NCI-H748 treated with DMSO at 0.1 percent for 48 hours (cell line): ENCODE measurements at places on chromosomes 11 and 22.

DNA sequence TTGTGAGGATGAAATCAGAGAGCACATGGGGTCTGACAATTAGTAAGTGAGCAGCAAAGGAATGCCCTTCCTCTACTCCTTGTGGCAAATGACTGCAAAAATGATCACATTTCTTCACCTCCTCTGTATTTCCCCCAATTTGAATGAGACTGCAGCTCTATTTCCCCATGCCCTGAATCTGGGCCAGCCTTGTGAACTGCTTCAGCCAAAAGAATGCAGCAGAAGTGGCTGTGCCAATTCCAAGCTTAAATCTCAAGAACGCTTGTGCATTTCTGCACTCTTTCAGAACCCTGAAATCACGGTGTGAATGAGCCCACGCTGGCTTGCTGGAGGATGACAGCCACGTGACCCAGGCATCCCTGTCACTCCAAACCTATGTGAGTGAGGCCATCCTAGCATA, 9.9 kb downstream of the SLC43A3 start:
- DNase-seq, result no peak

DNA sequence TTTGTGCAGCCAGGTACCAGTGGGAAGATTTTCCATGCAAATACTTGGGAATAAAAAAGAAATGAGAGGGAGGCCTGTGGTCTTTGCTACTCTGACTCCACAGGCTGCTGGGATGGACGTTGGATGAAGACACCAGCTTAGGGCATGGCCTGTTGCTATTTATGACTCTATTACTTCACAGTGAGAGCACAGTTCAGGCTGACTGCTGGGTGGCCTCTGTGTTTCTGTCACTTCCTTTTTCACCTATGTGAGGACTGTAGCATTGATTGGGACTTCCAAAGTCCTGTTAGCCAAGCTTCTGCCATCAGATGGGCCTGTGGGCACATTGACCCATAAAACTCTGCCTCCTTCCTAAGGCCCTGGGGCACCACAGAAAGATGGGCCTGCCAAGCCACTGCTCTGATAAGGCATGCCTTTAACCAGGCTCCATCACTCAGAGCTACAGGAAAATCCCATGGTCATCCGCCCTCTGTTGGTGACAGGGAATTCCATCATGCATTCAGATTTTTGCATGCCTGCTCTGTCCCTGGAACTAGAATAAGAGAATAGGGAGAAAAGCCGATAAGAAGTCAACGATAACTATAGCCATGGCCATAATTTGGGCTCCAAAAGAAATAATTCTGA, 64.6 kb downstream of the KCNJ1 start:
- no peak for DNase-seq

DNA sequence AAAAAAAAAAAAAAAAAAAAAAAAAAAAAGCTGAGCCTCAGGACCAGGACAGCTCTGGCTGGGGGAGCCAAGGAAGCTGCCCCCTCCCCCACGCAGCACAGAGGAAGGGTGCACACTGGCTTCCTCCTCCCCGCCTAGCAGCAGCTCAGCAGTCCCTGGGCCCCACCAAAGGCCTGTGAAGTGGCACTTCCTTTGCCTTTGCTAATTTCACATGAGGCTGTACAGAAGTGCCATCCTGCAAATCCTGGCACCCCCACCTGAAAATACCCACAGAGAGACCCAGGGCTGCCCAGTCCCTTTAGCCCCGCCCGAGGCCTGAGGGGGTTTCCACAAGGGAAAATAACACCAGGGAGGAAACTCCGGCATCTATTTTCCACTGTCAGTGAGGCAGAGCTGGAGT, 3.9 kb downstream of the RHOG start:
- no peak for DNase-seq

- no peak for DNase-seq
These were observed 22.0 kb downstream of the MMP20 start for GRCh38 chr11:102603091-102603490.

DNA sequence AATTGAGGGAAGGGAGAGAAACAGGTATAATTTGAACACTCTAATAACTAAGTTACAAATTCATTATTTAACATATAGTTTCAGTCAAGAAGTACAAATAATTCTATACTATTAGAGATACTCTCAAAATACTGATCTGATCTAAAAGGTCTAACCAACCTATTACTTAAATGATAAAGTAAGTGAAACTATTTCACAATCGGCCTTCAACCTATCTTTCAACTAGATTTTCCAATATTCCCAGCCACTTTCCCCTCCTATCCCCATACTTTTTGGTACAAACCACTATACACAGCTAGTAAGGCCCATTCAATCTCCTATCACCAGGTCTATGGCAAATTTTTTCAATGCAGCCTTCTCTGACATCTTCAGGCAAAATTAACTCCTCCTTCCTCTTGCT, 106.7 kb downstream of the SIK3 start:
- no peak for DNase-seq

DNA sequence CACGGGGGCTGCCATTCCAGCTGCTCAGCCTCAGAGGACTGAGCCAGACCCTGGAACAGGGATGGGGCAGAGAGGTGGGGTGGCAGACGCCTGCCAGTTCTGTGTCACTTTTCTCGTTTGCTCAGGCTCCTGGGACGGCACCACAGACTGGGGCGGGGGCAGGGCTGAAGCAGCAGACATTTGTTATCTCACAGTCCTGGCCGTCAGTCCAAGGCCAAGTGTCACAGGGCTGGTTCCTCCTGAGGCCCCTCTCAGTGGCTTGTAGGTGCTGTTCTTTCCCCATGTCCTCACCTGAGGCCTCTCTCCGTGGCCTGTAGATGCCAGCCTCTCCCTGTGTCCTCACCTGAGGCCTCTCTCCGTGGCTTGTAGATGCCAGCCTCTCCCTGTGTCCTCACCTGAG, 24.7 kb downstream of the TPCN2 start:
- no peak for DNase-seq

GRCh38 chr22:29310863-29311339, 4.5 kb downstream of the GAS2L1 start:
- DNase-seq, result peak; percentile 27

GRCh38 chr11:120208001-120208441, 2.8 kb upstream of the OAF start:
- no peak for DNase-seq

GRCh38 chr11:86422371-86422770, 47.7 kb downstream of the CCDC81 start:
- DNase-seq, result no peak

DNA sequence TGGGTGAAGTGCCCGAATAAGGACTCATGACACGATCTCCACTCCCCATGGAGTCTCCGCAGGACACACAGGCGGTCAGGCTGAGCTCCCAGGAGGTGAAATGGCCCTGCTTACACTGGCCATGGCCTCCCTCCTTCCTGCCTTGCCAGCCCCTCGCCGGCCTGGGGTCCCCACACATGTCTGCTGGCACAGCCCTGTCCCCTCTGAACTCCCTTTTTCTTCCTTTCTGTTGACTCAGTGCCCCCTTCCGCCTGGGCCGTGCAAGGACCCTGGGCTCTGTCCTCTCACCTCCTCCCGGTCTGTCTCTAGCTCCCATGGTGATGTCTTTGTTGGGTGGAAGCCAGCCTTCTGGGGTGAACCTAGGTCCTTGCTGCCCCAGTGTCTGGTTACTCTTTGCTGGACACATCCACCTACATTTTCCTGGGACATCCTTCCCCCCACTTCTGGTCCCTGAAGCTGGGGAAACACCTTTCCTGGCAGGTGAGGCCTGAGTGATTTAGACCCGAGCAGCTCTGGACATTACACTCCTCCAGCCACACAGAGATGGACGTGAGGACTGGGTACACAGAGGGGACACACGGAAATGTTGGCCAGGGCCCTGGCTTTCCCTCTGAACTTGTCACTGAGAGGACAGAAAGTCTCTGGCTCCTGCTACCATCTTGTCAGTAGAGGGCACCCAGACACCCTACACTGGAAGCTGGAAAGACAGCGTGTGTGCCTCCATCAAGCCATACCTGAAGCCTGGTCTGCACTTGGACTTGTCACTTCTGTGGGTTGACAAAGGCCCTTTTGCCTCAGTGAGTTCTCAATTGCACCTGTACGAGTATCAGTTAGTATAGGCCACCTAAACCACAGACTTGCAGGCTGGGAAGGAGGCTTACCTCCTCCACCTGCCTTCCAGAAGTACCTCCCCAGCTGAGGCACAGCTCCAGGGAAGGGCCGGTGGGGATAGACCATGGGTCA, 864.3 kb downstream of the TBC1D22A start:
- no peak for DNase-seq

GRCh38 chr11:66291706-66292542, at the start of gene TMEM151A:
Gene TMEM151A, plus strand, starts transcription at chr11:66291894. Its CDS starts 120 bp downstream, at chr11:66292014.
- no peak for DNase-seq

GRCh38 chr11:9692691-9693090, 28.8 kb downstream of the SWAP70 start:
- DNase-seq, result no peak
